ENCODE measurements at places on chromosomes 4 and X.

GRCh38 chr4:152563209-152563608 lies 27.3 kb upstream of the FBXW7 start:
- no peak for DNase-seq

GRCh38 chrX:41956027-41956426 lies 32.7 kb upstream of the CASK start:
- no peak for DNase-seq

GRCh38 chr4:115657991-115658650 lies 544.7 kb upstream of the NDST4 start:
- no peak for DNase-seq

GRCh38 chr4:145960012-145960411 lies 21.4 kb upstream of the ZNF827 start:
- no peak for DNase-seq

GRCh38 chrX:46903458-46904242 lies 8.6 kb upstream of the JADE3 start:
- DNase-seq, result peak; percentile 37

DNA sequence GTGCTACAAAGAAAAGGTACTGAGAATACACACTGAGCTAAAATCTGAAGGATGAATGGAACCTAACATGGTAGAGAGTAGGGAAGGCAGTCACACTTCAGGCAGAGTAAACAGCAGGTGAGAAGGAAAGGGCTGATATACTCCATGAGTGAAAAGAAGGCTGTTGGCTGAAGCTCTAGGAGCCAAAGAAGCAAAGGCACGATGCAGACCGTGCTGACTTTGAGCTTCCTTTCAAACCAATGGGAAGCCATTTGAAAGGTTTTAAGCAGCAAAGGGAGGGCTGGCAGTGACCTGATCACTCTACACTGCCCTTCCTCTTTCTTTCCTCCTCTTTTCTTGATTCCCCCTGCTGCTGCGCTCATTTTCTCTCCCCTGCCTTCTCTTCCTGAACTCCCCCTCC lies 66.4 kb downstream of the TMEM154 start:
- DNase-seq, result no peak

- no peak for DNase-seq
Observed at GRCh38 chr4:10225096-10225495, 108.5 kb upstream of the WDR1 start.

- no peak for DNase-seq
Observed at GRCh38 chr4:164613792-164614191, 140.1 kb upstream of the SMIM31 start.

DNA sequence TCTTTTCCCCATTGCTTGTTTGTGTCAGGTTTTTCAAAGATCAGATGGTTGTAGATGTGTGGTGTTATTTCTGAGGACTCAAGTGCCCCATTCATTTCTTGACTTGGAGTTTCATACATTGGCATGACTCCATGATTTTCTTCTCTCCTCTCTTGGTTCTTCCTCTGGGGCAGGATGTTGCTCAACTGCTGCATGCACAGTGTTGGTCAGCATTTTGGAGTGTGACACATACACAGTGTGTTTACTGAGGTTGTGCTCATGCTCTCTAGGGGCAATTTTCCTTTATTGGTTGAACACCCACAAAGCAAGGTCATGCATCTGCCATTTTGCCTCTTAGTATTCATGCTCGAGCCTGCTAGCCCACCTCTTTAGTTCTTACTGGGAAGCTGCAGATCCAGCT lies 1993.8 kb downstream of the ARAP2 start:
- DNase-seq, result no peak

- DNase-seq, result no peak
Observed at GRCh38 chr4:113885291-113885690, 94.2 kb downstream of the ARSJ start.

All from central memory CD4-positive, alpha-beta T cell (primary cell).